ENCODE measurements at places on chromosomes 13 and 19.

DNA sequence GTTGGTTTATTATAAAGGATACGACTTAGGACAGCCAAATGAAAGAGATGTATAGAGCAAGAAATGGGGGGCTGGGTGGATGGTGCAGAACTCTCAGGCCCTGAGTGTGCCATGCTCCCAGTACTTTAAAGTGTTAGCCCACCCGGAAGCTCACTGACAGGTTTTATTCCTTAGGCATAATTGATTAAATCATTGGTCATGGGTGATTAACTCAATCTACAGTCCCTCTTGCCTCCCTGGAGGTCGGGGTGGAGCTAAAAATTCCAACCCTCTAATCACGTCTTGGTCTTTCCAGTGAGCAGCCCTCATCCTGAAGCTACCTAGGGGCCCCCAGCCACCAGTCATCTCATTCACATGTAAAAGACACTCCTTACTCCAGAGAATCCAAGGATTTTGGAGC lies 9.9 kb upstream of the LEUTX start:
- DNase-seq, result no peak

GRCh38 chr13:104477261-104477660 lies 1411.0 kb upstream of the SLC10A2 start:
- DNase-seq, result no peak

DNA sequence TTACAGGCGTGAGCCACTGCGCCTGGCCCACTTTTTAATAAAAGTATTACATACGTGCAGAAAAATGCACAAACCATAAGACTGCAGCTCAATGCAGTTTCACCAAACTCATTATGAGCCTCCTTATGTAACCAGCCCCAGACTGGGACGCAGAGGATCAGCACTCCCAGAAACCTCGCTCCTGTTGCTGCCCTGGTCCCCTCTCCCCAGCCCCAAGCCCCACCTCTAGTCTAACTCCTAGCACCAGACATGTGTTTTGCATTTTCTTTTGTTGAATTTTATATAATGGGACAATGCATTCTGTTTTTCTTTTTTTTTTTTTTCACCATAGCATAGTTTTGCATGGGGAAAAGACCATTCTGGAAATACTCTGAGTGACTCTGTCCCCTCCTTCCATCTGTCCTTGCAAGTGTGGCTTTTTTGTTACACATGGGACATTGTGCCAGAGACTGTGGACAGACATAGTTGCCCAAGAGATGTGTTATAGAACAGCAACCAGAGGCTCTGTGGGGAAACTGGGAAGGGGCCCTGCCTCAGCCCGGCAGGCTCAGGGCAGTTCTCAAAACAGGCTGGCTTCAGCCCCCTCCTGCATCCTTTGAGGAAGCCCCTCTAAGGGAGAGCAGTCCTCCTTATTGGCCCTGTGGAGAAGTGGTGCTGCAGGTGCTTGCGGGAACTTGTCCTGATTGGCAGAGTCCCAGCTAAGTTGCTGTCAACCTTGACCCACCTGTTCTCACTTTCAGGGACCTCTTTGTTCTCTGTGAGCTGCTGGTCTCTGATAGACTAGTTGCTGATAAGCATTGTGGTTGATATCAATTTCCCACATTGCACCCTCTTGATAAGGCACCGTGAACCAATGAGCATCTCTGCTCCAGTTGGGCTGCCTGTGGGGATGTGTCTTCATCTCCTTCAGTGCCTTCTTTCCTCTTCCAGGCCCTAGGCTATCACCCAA lies 13.8 kb upstream of the OLFM4 start:
- no peak for DNase-seq

DNA sequence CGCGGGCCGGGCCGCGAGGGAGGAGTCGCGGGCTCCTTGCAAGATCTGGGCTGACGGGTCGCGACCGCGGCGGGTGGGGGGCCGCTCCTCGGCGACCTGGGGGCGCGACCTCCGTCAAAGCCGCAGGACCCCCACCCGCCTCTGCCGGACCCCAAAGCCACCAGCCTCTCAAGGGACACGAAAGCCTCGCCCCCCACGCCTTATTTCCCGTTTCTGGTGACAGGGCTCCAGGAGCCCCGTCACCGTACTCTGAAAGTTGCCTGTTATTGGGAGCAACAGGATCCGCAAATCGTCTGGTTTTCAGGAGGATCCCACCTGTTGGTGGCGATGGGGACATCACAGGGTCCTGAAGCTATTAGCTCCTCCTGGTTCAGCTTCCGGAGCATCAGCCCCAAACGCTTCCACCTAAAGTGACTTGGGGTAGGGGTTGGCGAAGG lies 530 bp downstream of the MAU2 start:
- peak; percentile 23 for DNase-seq

GRCh38 chr19:47226426-47227351 lies 4.3 kb downstream of the BBC3 start:
- DNase-seq, result peak; percentile 58

- DNase-seq, result no peak
Observed at GRCh38 chr19:1438933-1439354, 748 bp downstream of the RPS15 start.

DNA sequence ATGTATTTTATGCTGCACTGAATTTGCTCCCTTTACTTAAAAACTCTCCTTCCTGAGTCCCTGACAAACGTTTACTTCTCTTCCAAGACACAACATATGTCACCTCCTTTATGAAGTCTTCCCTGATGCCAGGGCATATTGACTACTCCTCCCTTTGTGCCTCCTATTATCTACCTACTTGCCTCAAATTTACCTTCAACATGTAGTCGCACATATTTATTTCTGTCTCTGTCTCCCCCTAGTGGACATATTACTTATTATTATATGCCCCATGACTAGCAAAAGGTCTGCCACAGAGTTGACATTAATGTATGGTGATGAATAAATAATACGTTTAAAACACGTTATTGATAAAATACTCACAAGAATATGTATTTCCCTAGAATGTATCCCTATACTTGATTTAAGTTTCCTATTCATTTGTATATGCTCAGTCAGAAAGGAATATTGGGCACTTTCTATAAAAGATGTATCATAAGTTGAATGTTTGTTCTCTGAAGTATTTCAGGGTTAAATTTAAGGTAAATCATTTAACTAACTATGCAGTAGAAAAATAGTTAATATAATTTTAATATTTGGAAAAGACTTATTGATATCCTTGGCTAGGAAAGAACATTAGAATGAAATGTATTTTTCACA lies 250.3 kb upstream of the ATXN8OS start:
- no peak for DNase-seq

- peak; percentile 72 for DNase-seq
Observed at GRCh38 chr19:57406516-57407123, 4.3 kb upstream of the ZNF17 start.

GRCh38 chr19:23098988-23099387 lies 17.8 kb upstream of the ZNF730 start:
- DNase-seq, result no peak

GRCh38 chr13:97434397-97435201 lies 630 bp downstream of the RAP2A start:
- peak; percentile 38 for DNase-seq

- DNase-seq, result no peak
Observed at GRCh38 chr19:33988601-33989000, 183.7 kb upstream of the LSM14A start.

- DNase-seq, result no peak
Observed at GRCh38 chr13:45951724-45952123, 100.2 kb upstream of the SIAH3 start.

DNA sequence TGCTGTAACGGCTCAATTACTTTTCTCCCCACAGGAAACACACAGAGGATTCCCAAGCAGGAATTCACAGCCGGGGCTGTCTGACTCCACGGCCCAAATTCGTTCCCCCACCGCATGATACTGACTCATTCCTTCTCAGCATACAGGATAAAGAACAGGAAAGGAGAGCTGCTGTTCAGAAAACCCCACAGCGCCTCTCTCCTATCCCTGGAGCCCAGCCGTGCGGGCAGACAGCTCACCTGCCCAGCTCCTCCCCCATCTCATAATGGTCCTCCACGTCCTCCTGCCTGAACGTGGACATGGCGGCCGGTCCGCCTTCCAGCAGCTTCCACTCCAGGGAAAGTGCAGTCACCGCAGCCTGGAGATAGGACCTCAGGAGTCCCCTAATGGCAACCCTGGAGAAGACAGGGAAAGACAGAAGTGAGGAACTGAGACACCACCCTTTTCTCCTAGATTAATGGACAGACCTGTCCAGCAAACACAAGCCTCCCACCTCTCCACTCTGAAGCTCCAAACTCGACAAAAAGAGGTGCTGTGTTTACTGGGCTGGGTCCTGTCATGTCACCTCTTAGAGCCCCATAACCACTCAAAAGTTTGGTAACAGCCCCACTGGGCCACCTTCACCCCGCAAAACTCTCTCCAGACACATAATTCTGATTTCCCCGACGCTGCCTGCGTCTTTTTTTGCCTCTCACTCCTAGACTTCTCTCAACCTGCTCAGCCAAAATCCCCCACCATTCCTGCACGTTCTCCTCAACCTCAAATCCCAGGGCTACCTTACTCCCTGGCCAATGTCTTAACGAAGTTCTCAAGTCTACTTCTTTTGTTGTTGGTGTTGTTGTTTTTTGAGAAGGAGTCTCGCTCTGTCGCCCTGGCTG lies 1.2 kb downstream of the DAPK3 start:
- DNase-seq, result no peak

- no peak for DNase-seq
Observed at GRCh38 chr19:5494773-5495172, 39.6 kb downstream of the ZNRF4 start.

DNA sequence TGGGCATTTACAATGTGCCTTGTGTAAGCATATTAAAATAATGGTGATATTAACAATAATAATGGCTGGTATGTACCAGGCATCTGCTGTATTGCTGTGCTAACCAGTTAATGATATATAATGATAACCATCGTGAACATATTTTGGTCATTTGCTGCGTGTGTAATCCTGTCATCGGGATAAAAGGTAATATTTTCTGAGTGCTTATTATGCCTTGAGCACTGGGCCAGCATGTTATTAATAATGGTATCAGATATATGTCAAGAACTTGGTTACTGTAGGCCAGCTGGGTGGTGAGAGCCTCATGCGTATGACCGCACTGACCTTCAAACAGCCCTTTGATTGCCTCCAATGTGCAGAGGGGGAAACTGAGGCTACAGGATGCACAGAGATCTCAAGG lies 22.2 kb upstream of the FXYD3 start:
- no peak for DNase-seq

DNA sequence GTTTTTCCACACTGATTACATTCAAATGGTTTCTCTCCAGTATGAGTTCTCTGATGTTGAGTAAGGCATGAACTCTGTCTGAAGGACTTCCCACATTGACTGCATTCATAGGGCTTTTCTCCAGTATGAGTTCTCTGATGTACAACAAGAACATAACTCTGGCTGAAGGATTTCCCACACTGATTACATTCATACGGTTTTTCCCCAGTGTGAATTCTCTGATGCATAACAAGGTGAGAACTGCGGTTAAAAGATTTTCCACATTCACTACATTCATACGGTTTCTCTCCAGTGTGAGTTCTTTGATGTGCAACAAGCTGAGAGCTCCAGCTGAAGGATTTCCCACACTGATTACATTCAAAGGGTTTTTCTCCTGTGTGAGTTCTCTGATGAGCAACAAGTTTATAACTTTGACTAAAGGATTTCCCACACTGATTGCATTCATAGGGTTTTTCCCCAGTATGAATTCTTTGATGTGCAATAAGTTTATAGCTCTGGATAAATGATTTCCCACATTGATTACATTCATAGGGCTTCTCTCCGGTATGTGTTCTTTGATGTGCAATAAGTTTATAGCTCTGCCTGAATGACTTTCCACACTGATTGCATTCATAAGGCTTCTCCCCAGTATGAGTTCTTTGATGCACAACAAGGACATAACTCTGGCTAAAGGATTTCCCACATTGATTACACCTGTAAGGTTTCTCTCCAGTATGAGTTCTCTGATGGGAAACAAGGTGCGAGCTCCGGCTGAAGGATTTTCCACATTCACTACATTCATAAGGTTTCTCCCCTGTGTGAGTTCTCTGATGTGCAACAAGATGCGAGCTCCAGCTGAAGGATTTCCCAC lies 23.5 kb downstream of the ZNF180 start:
- no peak for DNase-seq

DNA sequence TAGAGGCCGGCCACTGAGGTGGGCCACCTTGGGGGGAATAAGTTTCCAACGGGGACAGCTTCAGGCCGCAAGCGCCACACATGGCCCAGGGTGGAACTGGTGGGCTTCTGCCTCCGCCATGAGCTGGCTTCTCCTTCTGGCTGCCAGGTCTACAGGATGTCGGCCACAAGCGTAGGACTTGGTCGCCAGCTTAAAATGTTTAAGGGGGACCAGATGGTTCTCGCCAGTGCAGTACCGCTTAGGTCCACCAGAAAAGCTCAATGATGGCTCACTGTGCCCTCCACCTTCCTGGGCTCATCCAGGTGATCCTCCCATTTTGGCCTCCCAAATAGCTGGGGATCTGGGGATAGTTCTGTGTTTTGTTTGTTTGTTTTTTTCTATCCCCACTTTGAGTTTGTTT lies 38.7 kb upstream of the ZNF254 start:
- no peak for DNase-seq

GRCh38 chr13:28531077-28531844 lies 36.3 kb upstream of the FLT1 start:
- no peak for DNase-seq

DNA sequence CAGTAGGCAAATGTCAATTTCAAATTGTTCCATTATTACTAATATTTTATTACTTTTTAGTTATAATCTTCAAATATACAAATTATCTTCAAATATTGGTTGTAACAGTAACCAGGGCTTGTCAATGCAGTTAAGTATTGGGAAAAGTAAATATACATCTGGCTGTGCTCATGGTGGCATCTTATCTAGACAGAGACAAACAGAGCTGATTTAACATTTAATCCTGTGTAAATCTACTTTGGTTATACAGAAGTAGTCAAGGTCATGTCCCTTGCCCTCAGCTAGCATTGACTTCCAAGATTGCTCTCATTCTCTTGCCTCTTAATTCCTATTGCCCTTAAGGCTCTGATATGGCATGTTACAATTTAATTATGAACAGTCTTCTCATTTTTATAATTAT lies 98.4 kb upstream of the KLHL1 start:
- no peak for DNase-seq

GRCh38 chr13:25391932-25392331 lies 20.2 kb downstream of the ATP8A2 start:
- no peak for DNase-seq

DNA sequence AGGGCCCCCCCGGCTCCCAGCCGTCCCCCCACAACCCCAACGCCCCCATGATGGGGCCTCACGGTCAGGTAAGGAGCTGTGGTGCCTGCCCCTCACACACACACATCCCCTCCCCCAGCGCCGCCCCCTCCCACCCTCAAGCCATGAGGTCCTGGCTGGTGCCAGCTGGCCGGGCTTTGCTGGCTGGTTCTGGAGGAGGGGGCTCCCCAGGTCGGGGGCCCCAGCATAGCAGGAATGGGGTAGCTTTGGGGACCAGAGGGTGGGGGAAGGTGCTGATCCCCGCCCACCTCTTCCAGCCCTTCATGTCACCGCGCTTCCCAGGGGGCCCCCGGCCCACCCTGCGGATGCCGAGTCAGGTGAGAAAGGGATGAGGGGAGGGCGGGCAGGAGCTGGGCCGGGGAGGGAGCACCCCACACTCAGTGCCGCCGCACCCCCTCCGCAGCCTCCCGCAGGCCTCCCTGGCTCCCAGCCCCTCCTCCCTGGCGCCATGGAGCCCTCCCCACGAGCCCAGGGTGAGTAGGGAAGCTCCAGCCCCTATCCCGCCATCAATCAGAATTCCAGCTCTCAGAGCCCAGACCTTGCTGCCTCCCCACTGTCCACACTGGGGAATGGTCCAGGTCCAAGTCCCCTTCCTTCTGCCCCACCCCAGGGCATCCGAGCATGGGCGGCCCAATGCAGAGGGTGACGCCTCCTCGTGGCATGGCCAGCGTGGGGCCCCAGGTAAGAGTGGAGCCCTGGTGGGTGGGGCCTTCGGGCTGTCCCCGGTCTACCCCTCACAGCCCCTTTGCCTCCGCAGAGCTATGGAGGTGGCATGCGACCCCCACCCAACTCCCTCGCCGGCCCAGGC lies 6.4 kb downstream of the ISYNA1 start:
- no peak for DNase-seq

Measured in stimulated activated CD4-positive, alpha-beta T cell treated with anti-CD3 and anti-CD28 coated beads, Interleukin-1b, Interleukin-23, amount 100 ng/mL, for 48 hours (primary cell).